Activated CD4-positive, alpha-beta T cell treated with anti-CD3 and anti-CD28 coated beads, Interleukin-2, Interleukin-4, amounts not matched to agents 100 ng/mL and 50 ng/mL, durations not matched to agents 16 hours and 8 hours (primary cell): ENCODE measurements at places on chromosomes 13 and 19.

DNA sequence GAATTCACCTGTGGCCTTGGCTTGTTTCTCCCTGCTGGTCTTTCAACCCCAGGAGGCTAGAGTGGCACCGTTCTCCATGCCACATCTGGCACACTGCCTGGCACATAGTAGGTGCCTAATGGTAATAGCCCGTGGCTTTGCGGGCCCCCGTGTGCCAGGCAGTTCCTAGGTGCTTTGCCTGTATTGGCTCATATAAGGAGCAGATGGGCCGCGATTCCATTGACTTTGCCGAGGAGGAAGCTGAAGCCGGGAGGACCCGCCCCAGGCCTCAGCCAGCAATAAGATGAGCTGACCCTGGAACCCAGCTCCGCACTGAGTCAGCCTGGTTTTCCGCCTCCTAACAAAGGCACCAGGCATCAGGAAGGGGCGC lies 807 bp downstream of the PGLYRP1 start:
- no peak for DNase-seq

DNA sequence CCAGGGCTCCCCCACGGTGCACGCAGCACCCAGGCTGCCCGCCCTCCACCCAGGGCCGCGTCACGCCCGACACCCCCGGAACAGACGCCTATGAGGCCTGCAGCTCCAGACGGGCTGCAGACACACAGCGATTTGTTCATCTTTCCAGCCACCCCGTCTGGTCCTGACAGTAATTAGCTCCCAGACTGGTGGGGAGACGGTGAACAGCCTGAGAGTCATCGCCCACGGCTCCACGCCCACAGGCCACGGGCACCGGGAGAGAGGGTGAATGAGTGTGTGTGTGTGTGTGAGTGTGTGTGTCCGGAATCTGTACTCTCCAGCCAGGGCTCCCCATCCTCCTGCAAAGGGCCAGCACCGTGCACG lies 18.1 kb downstream of the GADD45B start:
- no peak for DNase-seq

DNA sequence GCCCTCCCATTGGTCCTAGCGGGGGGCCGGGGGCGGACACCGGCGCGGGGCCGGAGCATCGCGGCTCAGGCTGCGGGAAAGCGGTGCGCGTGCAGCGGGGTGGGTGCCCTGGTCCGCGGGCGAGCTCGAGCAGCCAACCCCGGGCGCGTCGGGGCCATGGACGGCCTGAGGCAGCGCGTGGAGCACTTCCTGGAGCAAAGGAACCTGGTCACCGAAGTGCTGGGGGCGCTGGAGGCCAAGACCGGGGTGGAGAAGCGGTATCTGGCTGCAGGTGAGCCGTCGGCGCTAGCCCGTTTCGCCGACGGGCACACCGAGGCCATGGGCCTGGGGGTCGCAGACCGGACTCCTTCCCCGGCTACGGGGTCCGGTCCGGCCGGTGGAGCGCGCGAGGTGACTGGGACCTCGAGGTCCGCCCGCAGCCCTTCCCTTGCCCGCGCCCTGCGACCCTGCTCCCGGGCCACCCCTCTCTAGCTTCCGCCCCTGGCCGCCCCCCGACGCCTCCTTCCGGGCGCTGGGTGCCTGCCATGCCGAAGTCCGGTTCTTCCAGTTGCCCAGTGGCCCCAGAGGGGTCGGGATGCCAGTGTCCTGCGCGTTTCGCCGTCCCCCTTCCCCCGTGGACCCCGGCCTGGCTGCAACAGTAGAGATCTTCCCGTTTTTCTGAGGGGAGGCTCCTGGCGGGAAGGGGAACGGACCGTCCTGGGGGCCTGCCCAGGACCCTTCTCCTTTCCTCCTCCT lies at the start of gene REEP6:
REEP6 (plus strand) TSS at position 68 of the 735 bp plus-strand sequence; CDS start at position 157, 89 bp downstream.
- DNase-seq, result no peak

DNA sequence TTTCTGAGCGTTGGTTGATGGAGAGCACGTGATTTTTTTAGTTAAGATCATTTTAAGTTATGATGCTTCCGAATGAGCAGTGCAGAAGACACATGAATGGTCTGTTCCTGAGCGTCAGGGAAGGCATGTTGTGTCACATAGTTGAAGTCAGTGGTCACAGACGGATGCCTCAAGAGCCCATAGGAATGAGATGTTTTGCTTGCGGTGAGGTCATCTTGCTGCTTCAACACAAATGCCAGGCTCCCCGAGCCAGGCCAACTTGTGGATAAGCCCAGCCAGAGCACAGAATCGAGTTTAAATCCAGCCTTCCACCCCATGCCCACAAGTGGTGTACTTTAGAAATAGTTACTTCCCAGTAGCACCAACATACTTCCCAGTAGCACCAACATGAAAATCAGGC lies 5.4 kb downstream of the UPF3A start:
- no peak for DNase-seq
